ENCODE measurements at places on chromosomes 12 and 14.
A peak's percentile ranks its signal among the peaks of the same experiment; 100 is the strongest.

DNA sequence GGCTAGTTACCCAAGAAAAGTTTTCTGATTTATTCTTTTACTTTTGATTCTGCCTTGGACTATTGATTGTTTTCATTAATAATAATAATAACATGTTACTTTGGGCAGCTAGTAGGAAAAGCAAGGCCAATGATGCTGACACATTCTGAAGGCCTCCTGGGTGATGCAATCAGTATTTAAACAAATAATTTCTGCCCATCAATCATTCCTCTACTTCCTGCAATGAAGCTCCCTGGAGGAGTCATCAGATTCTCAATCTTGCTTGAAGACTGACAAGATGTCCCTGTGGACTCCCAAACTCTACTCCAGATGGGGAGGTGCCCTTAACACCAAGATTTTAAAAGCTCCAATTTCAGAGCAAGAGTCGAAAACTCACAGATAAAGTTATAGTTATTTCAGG lies at the start of gene SPX:
SPX (plus strand) TSS at position 244 of the 400 bp plus-strand sequence. CDS start 177 bp downstream, outside the sequence.
- no peak for DNase-seq

DNA sequence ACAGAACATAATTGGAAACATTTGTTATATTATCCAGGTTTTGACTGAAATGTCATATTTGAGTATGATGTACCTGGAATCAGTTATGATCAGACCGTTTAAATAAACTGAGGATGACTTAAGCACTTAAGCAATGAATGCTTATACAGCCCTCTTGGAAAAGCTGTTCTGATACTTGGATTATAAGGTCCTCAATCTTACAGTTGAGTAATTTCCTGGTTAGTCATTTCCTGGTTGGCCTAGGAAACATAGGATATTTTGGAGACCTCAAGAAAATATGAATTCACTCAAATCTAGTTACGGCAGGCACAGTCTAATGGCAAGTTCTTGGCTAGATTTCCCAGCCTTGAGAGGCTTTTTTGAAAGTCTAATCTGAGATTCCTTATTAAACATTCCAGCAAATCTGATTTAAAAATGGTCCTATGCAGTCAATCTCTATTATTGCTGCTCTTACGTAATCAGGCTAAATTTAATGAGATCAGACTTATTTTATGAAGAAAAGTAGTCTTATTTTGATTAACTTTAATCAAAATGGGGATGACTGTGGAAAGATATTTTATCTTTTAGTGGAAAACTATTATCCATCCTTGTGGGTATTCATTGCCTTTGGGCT lies 447.2 kb downstream of the SNAPC1 start:
- no peak for DNase-seq

DNA sequence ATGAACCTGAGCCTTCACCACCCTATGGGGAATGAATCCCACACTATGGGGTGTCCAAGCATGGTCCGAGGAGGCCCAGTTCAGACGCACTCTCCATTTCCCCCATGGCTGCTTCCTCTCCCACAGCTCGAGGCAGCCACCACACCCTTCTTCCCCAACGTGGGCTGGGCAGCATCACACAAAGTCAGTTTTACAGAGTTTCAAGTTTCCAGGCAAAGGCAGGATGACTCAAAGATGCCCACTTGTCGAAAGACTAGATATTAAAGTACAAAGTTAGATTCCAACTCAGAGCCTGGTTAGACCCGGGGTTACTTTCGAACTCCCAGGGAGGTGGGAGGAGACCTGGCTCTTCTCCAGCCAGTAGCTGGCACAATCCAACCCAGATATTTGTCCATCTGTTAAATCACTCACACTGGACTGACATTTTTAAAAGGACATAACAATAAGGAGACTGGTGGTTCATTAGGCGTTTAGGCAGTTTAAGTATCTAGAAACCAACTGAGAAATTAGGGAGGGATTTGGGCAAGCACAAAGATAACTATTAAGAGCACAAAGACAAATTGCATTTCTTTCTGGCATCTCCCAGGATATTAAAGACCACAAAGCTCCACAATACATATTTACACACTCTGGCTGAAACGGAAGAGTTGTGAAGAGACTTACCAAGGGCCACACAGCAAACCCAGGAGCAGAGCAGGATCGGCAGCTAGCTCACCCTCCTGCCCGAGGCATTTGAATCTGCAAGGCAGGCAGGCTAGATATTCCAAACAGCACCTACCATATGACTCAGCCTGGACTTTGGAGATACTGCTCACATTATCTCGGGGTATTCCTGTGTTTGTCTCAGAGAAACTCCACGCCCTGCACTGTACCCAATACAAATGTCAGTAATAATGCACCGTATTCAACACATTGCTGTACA lies 34.8 kb downstream of the TMCC3 start:
- DNase-seq, result no peak

DNA sequence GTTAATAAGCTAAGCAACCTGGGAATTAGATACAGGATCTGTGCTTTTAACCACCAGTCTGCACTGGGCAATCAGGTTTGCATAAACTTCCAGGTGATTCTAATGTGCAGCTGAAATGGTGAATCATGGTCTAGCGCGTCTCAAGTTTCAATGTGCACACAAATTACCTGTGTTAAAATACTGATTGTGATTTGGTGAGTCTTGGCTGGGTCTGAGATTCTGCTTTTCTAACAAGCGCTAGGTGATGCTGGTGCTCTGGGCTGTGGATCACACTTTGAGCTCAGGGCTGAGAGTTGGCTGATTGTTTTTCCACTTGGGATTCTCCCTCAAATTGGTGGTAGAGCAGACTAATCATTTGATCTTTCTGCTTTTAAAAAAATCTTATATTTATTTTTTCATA lies 124.8 kb downstream of the C12orf75 start:
- no peak for DNase-seq

DNA sequence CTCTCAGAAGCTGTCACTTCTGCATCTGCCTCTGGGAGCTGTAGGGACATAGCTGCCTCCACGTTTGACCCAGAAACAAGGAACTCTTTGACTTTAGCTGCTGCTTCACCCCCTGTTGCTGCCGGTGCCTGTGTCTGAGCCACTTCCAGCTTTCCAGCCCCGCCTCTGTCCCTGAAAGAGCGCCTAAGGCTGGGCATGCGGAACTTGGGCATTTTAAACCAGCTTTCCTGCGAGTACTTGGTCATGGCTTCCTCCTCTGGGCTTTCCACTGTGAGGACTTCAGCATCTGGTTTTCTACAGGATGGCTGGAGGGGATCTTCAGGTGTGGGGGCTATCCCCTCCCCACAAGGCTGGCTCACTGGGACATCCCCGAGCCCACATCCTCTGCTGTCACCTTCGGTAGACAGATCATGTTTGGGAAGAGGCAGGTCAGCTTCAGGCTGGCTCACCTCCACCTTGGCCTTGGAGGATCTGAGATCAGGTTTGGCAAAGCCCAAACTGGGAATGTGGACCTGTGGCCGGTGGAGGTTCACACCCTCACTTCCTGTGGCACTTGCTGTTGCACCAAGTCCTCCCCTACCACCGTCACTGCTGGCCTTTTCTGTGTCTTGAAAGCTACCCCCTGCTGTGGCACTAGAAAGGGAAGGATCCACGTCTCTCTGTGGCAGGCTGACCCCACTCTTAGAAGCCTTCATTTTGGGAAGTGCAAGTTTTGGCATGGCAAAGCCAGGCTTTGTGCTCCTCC lies 15.2 kb downstream of the PLD4 start:
- no peak for DNase-seq

DNA sequence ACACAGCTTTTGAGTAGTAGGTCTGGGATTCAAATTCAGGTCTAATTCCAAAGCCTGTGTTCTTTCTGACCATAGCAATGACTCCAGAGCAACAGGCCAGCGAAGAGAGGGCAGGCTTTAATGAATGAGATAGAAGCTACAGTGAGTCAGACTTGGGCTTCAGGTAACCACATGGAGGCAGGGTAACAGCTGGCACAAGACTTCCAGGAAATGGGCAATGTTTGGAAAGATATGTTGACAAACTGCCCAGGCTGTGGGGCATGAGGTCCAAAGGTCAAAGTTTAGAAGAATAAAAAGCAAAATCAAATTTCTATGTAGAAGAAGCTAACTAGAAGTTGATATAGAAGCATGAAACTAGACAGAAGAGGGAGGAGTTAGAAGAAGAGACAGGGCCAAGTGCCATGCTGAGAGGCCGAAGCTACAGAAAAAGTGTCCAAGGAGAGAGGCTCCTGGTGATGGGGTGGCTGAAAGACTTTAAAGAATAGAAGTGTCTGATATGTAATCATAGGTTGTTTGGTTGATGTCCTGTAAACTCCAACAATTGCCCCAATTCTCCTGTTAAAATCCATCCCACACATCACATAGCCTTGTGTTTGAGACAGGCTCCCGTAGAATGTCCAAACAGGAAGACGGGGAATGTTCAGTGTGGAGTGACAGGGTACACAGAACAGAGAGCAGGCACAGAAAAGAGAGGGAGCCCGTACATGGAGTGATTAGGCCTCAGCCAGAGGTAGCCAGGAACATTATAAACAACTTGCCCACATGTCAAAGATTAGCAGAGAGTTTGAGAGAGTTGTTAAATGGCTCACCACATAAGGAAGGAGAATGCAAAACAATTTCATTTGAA lies 384.7 kb downstream of the CCDC91 start:
- no peak for DNase-seq

GRCh38 chr12:50642035-50642451 lies 121.9 kb upstream of the ATF1 start:
- DNase-seq, result no peak

DNA sequence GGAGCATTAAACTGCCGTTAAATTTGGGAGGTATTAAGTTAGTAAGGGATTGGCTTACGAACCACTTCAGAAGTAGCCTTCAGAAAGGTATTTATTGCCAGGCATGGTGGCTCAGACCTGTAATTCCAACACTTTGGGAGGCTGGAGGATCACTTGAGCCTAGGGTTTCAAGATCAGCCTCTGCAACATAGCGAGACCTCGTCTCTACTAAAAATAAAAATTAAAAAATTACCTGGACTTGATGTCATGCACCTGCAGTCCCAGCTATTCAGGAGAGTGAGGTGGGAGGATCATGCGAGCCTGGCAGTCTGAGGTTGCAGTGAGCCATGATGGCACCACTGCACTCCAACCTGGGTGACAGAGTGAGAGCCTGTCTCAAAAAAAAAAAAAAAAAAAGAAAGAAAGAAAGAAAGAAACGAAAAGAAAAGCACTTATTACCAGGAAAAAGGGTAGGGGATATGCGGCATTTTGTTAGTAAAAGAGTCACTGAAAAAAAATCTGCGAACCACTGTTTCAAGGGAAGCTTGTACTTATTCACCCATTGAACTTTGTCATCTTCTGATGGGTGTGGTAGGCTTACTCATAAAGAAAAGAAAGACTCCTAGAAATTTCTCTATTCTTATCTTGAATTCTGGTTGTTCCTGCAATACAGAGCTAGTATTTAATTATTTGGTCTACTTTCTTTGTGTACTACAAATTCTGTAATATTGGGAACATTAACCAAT lies 33.6 kb upstream of the PLEKHA5 start:
- DNase-seq, result no peak

DNA sequence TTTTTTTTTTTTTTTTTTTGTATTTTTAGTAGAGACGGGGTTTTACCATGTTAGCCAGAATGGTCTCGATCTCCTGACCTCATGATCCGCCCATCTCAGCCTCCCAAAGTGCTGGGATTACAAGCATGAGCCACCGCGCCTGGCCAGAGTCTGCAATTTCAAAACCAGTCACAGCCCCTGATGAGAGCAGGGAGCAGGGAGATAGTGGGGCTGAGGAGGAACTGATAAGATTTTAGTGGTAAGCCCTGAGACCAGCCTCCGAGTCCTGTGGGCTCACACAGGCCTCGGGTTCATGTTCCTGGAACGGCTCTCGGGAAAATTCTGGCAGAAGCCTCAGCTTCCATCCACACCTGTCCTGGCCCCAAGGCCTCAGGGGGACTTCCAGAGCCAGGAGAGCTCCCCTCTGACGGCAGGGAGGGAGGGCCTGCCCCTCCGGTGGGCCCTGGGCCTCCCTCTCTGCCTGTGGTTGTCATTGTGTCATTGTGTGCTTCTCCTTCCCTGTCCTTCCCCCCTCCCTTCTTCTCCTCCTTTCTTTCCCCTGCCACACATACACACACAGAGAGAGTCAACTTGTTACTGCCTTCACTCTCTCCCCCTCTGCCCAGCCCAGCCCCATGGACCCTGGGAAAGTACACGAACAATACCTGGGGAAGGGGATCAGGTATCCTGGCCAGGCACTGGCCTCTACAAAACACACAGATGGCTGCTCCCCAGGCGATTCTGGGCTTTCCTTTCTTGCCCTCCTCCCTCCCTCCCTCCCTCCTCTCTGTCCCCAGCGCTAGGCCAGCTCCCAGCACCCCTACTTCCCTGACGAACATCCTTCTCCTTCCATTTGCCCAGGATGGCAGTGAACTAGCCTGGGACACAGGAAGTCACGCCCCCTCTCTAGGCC lies 294.1 kb downstream of the DPF3 start:
- DNase-seq, result peak; percentile 54

- no peak for DNase-seq
These were observed 21.0 kb downstream of the CFL2 start for GRCh38 chr14:34693228-34693939.

DNA sequence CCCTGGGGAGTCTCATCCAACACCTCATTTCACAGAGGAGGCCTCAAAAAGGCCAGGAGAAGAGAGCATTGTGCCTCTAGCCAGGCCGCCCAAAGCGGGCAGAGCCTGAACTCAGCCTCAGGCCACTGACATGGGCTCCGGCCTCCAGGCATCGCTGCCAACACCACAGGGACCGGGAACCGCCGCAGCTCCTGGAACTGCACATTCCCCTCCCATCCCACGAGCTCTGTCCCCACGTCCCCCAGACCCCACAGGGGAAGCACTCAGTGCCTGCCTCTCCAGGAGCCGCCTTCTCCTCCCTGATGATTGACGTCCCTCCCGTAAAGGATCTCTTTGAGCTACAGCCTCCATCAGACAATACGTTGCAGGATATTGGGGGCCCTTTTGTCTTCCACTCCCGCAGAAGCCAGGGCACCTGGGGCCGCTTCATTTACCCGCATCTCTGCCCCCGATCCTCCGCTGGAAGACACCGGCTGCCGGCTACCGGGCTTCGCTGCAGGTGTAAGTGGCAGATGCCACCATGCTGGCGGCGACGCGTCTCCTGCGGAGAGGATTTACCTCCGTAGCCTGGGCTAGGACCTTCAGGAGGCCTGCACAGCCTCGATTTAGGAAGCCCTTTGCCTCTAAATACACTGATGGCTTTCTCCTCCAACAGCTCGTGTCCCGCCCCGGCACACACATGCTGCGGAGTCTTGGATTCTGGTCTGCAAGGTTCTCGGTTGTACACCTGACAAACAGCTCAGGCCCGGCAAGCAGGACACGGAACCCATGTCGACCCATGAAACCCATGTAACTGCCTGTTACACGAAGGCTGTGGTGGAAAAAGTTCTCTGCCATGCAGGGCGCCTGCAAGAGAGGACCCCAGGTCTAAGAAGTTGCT lies 104.8 kb downstream of the RIMBP2 start:
- DNase-seq, result no peak

- no peak for DNase-seq
These were observed 34.0 kb upstream of the C2CD5 start for GRCh38 chr12:22578328-22578727.

Data from CMK (cell line).